ENCODE measurements at places on chromosomes 16 and 17. TPM values are rescaled to one million over a fixed set of nuclear protein-coding genes. Genes with fewer than 3 reads are reported as not detected.

- no peak for DNase-seq
Observed at GRCh38 chr16:28597692-28598261, 927 bp upstream of the SULT1A2 start.

SLC52A1 gene
- not detected for total RNA-seq

DNA sequence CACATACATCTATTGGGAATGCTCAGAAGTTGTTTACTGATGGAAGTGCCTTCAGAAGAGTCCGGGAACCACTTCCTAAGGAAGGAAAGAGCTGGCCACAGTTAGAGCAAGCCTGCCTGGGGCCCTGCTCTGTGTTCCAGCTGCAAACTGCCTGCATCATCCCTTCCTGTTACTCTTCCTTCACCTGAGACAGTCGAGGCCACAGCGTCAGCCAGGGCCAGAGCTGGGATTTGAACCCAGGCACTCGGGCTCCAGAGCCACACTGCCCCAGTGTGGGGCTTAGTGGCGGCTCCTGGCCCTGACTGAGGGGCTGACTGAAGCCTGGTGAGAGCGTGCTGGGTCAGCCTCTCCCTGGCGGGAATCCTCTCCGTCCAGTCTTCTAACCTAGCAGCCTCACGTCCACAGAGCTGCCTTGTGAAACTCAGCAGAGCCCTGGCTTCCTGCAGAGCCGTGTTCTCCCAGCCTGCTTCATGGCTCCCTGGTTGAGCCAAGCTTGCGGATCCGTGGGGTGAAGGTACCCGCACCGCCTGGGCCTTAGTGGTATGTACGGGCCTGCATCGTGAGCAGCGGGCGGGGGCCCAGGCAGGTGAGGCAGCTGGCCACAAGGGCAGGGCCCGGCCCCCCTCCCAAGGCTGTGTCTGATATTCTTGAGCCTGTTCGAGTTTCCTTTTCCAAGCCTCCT is 4.6 kb upstream of the C17orf99 start:
- DNase-seq, result no peak

DNA sequence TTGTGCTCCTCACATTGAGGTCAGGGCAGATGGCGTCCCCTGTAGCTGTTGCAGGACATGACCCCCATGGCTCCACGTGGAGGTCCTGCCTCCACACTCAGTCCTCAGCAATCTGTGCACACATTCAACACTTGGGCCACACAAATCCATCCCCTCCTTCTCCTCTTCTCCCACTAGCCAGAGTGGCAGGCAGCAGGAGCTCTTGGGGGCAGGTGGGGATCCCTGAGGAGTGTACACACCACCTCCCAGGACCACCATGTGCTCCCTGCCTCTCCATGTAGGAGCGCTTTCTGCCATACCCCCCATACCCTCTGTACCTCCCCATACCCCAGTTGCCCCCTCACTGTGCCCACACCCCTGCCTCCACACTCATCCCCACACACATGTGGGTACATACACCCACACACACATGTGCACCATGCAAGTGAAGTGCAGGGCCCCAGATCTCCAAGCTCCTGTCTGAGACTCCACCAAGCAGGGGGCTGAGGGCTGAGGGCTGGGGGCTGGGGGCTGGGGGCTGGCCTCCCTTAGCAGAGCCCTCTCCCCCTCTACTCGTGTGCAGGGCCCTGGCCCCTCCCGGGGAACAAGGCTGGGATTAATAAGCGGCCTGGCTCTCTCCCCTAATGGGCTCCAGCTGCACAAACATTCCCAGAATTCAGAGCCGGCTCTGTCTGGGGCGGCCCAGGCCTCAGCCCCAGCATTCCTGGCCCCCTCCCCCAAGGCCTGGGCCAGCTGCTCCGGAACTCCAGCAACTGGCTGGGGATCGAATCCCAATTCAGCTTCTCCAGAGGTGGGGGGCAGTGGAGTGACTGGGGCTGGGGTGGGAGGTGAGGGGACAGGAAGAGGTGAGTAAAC is 48.2 kb upstream of the MEIOC start:
- DNase-seq, result peak; percentile 87

DNA sequence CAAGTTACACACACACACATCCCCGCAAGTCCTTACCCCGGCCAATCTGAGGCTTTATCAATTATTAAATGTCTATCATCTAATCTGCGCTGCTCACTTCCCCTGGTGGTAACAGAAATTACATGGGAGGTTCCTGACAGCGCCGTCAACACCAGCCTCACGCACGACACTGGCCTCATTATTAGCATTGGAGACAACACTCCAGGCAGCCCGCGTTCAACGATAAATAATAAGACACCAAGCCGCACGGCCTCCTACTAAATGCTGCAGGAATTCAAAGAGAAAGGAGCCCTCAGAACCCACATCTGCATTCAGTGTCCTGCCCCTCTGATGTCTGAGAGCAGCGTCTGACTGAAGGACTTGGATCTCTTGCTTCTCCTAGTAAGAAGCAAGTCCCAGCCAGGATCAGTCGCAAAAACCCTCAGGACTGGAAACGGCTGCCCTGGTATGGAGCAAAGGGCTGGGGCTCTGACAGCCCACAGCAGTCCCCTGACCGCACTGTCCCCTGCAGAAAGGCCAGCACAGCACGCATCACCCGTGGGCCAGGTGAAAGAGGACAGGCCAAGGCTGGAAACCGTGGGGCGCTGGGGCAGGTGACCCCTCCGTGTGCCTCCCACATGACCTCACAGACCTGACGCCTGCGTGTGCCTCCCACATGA is 7.6 kb upstream of the RPH3AL start:
- DNase-seq, result no peak

DNA sequence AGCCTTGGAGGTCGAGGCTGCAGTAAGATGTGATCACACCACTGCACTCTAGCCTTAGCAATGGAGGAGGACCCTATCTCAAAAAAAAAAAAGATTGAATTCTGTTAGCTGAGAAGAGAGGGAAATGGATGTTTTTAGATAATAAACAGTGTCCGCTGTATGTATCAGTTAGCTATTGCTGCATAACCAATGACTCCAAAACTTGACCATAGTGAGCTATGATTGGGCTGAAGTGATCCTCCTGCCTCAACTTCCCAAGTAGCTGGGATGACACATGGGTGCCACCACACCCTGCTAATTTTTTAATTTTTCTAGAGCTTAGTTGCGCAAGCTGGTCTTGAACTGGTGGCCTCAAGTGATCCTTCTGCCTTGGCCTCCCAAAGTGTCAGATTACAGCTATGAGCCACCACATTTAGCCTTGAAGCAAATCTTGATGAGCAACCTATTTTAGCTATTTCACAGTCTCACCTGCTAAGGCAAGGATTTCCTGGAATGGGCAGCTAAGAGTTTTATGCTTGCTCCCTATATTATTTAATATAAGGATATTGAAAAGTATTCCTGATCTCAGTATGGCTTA is 68.3 kb upstream of the ATF7IP2 start:
- DNase-seq, result no peak

- no peak for DNase-seq
Observed at GRCh38 chr17:27612160-27612770, 18.7 kb upstream of the LGALS9 start.

GRCh38 chr16:81127051-81127450 is 30.9 kb upstream of the GCSH start:
- no peak for DNase-seq

- DNase-seq, result no peak
Observed at GRCh38 chr17:80720610-80721577, 176.3 kb downstream of the RPTOR start.

SDK2 gene
- total RNA-seq, result 16.5 TPM

ITGB3 gene
- total RNA-seq, result 2.5 TPM

EXOC3L1 gene
- not detected for total RNA-seq

NHLRC4 gene
- total RNA-seq, result 0.57 TPM

DNA sequence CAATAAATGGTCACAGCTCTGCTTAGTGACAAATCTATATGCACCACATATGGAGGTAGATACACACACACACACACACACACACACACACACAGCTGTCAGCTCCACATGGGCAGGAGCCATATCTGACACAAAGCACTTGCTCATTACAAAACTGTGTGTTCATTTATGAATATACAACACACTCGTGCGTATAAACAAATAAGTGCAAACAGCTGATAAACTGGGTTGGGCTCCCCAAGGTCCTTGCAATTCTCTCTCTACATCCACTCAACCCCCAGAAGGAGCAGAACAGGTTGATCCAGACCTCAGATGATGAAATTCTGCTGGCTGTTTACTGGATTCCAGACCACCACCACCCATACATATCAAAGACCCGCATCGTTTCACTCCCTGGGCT is 140.7 kb downstream of the XYLT1 start:
- no peak for DNase-seq

RAB37 gene
- total RNA-seq, result not detected

DNA sequence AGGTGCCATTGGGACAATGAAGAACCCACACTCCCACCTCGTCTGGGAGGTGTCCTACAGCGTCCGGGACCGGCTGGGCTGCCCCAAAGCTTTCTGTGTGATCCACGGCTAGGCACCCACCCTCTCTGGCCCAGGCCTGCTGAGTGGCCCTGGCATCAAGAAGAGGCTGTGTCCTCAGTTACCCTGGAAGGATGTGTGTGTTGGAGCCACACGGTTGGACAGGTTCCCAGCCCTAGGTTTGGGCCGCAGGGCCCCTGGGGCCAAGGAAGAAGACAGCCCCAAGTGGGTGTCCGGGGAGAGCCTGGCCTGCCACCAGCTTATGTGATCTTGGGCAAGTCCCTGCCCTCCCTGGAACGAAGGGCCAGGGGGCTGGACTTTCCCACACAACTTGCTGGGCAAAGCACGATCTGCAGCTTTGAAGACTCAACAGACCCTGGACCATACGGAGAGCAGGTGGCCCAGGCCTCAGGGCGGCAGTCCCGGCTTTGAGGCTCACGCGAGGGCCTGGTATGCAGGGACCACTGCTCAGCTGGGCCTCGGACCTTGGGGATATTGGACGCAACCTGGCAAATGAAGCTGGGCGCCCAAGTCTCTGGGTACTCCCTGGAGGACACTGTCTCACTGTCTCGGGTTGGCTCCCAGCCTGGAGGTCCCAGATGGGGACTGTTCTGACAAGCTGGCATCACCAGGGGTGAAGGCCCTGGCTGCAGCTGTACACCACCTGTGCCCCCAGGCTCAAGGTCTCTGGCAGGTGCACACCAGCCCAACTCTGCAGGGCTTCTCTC is 17.5 kb downstream of the MYBBP1A start:
- no peak for DNase-seq

SLC13A2 gene
- total RNA-seq, result not detected

GRCh38 chr17:14149751-14150150 is 80.4 kb downstream of the COX10 start:
- DNase-seq, result no peak

DNA sequence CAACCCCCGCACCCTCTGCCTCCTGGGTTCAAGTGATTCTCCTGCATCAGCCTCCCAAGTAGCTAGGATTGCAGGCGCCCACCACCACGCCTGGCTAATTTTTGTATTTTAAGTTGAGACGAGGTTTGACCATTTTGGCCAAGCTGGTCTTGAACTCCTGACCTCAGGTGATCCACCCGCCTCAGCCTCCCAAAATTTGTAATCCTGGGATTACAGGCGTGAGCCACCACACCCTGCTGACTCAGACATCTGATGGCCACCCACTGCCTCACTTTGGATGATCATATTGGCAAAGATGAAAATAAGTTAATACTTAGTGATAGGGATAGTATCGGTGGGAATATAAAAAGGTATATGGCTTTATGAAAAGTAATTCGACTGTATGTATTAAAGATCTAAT is 55.9 kb downstream of the GRB2 start:
- DNase-seq, result no peak

GRCh38 chr16:53130159-53131049 is 75.6 kb downstream of the CHD9 start:
- peak; percentile 98 for DNase-seq

TBC1D3D gene
- 0.91 TPM for total RNA-seq

DNA sequence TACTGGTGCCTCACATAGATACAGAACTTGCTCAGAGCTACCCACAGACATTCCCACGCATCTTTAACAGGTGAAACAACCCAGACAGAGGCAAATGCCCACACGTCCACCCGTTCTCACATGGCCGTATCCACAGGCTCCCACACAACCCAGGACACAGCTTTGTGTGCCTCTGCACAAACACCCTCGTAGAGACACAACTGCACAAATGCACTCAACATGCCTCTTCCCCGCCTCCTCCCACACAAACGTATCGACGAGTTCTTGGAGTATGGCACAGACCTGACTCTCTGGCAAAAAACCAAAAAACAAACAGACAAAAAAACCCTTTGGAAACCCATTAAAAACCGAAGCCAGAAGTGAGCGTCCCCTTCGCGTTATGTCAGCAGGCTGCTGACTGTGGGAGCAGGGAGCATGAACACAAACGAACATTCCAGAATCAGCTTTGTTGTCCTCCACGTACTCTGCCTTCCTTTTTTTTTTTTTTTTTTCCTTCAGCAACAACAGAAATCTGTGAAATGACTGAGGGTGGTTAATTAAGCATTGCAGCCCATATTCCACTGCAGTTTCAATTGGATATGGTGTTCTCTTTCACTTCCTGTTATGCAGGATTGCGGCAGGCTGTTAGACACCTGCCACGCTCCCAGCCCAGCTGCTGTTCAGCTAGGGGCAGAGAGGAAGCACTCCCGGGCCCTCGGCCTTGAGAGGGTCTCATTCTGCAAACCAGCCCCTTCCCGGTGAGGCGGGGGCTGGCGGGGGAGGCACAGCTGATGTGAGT is 313.7 kb downstream of the MAF start:
- no peak for DNase-seq

GRCh38 chr17:3890082-3890877 is 2.6 kb downstream of the CAMKK1 start:
- DNase-seq, result peak; percentile 93

DNA sequence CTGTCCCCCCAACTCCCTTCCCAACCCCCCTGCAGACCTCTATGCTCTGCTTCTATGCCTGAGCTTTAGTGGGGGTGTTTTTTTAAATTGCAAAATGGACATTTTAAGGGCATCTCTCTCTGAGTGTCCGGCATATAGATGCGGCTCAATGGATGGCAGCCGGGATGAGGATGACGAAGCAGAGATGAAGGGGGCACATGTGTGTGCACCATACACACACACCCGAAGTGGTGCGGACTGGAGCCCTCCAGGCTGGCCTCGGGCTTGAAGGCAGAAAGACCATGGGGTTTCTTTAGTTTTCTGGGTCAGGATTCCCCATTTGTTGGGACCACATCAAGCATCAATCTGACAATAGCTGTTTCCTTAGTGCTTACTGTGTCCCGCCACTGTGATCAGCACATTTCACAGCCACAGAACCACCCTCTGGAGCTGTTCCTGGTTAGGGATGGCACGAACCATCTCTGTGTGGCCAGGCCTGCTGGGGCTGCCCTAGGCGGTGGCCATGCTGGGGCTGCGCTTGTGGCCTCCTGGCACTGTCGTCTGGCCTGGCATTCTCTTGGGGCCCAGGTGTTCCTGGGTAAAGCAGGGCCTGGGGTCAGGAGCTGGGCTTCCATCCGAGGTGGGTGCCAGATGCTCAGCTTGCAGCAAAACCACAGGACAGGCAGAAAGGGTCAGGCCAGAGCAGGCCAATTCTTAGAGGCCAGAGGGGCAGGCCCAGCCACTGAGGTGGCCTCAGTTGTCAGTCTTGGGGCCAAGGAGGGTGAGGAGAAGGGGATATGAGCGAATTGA is 49.9 kb downstream of the NT5M start:
- no peak for DNase-seq

DNA sequence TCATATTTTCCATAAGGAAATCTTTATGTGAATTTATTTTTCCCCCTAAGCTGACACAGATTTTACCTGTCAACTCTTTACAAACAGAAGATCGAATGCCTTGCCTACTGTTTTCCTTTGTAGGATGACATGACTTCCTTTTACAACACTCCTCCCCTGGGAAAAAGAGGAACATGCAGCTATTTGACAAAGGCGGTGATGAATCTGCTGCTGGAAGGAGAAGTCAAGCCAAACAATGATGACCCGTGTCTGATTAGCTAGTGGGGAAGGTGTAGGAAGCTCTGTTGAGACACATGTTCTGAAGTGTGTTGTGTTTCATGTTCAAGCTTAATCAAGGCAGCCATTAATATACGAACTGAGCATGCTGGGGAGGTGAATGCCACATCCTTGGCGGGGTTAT is 238.0 kb downstream of the PHKB start:
- no peak for DNase-seq

GNG13 gene
- total RNA-seq, result not detected

Data from osteocyte (in vitro differentiated cells).